Renal cortex interstitium (tissue), 15 donors: ENCODE measurements at places on chromosomes 5 and 9.

DNA sequence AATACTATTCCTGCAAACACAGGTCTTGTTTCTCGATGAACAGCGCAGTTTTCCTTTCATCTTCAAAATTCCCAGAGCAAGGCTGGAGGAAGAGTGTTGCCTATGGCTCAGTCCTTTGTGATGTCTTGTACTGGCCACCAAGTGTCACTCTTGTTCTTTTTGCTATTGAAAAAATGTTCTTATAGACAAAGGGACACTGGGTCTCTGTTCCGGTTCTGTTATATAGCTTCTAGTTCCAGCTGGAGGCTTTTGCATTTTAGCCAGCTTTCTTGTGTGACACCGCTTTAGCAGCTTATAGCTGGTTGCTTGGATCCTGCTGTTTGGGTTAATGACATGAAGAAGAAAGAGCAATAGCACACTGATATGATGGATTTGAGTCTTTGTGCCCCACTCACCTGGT, 343.7 kb upstream of the KCNN2 start:
- DNase-seq = peak; percentile 6

- peak; percentile 91 for DNase-seq
Observed at GRCh38 chr5:174045470-174046025, at the start of gene NSG2. NSG2 (plus strand) TSS chr5:174045706; CDS start chr5:174046756, 1,050 bp downstream.

- no peak for DNase-seq
Observed at GRCh38 chr9:39588500-39589137, 233.2 kb downstream of the SPATA31A1 start.

- no peak for DNase-seq
Observed at GRCh38 chr9:109107402-109108240, 12.1 kb downstream of the TMEM245 start.

- no peak for DNase-seq
Observed at GRCh38 chr5:167877114-167877722, 414.2 kb upstream of the WWC1 start.

- no peak for DNase-seq
Observed at GRCh38 chr5:174273325-174273724, 227.8 kb downstream of the NSG2 start.

DNA sequence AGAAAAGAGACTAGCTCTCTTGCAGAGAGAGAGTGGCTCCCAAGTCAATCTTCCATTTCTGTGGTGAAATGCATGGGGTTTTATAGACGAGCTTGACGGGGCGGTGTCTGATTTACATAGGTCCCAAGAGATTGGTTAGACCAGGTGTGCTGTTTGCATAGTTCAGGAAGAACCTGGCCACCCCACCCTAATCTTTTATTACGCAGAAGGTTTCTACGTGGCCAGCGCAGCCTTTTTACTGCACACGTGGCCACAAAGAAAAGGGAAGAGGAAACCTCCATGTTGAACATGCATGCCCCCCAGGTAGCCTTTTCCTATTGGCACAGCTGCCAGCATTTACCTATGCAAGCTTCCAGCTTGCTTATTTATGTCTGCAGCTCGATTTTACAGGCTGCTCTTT, 92.1 kb downstream of the CAVIN4 start:
- no peak for DNase-seq

- no peak for DNase-seq
Observed at GRCh38 chr5:73344835-73345234, 103.7 kb downstream of the FOXD1 start.

GRCh38 chr5:107887166-107887943, 216.6 kb upstream of the EFNA5 start:
- DNase-seq = no peak

DNA sequence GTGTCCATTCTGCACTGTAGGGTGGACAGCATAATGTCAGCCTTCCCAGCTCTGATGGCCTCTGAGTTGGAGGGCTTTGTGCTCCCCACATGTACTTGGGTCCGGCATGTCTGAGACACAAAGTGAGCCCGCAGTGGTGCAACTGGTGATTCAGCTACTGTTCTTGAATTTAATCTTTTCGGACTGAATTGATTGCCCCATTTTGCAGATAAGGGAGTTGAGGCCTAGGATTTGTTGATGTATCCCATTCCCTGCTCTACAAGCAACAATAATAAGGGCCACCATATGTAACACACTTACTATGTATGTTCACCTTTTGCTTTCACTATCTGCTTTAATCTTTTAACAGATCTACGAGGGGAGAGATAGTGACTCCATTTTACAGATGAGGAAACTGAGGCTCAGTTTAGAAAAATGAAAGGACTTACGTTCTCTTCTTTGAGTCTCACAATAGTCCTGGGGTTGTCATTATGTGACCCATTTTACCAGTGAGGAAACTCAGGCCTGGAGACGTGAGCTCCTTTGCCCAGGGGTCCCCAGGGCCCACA, 4.5 kb downstream of the GSN start:
- no peak for DNase-seq

GRCh38 chr5:72305194-72306142, 14.6 kb downstream of the MRPS27 start:
- no peak for DNase-seq

- DNase-seq = no peak
Observed at GRCh38 chr9:91789941-91790340, 160.1 kb downstream of the ROR2 start.

GRCh38 chr5:16497546-16497945, 31.9 kb upstream of the ZNF622 start:
- no peak for DNase-seq

- DNase-seq = no peak
Observed at GRCh38 chr5:134965271-134965825, 2.4 kb upstream of the CATSPER3 start.

DNA sequence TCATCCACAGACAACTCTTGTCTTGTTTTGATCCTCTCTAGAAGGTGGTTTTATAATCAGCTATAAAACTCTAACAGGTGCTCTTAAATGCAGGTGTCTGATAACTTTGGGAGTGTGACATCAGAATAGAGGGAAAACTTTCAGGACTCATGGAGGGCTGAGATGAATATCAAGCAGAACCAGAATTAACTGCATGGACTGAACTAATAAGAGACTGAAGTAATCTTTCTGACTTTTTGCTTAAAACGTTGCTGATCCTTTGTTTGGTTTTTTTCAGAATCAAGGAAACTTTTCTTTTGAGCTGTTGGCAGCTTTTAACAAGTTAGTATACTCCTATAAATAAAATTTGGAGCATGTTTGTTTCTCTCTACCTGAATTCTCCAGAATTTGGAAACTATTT, 2.3 kb upstream of the OR2V2 start:
- DNase-seq = no peak

- no peak for DNase-seq
Observed at GRCh38 chr9:88746029-88746742, 211.2 kb downstream of the NXNL2 start.

- no peak for DNase-seq
Observed at GRCh38 chr5:14783691-14784090, 87.9 kb downstream of the ANKH start.

DNA sequence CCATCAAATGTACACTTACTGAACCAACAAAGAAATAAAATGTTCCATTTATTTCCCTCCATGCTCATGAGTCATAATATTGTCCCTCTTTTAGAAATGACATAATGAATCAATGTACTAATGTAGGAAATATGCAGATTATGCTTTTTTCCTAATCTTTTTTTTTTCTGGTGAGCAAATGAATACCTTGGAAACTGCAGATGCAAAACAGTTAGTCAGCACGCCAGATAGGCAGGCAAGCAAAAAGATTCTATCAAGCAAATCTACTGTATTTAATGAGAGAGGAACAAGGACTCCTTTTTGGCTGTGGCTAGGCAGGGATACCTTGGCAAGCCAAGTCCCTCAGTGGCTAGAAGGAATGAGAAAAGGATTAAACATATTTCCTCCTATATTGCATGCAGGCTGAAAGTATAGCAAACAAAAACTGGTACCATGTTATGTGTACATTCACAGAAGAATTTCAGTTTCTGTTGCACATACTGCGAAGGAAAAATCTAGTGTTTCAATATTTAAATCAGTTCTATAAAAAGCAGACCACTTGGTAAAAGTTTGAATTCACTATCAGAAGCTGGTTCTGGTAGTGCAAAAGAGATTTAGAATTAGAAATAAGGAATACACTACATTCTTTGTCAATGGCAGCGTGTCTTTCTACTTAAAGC, 605.4 kb downstream of the TLE1 start:
- DNase-seq = no peak

- no peak for DNase-seq
Observed at GRCh38 chr5:3034449-3034848, 283.0 kb upstream of the IRX2 start.

DNA sequence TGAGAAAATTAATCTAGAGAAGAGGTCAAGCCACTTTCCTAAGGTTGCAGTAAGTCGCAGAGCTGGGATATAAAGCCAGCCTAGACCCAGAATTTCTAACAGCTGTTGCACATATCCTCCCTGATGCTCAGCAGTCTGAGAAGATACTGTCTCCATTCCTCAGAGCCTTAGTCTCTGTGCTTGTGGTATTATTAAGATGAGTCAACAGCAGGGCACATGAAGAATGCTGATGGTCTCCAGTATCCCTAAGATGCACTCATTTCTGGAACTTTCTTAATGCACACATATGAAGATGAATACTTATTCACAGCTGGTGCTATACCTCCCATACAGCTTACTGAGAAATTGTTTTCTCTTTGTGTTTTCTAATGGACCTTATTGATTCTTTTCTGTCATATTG, 32.5 kb downstream of the SGCD start:
- no peak for DNase-seq

DNA sequence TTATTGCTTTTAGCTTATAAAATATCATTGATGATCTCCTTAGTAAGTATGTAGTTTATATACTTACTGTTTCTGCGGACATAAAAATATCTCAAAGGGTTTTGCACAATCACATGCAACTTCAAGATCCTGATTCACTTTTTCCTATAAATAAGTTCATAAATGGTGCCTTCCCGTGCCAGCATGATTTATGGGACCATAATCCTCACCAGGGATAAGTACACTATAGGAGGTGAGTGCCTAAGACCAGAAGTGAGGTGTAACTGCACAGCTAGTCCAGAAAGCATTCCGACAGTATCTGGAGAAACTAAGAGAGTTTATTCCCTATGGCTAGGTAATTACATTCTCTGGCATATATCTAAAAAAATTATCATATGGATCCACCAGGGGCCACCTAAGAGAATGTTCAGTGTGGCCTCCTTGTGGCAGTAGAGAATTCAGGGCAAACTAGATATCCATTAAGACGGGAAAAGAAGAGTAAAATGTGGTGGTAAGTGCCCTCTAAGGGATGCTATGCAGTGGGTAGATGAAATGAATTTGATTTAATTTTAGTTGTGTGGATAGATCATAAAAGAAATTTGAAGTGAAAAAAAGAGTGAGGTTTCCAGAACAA, 402.5 kb upstream of the SLC24A2 start:
- no peak for DNase-seq

DNA sequence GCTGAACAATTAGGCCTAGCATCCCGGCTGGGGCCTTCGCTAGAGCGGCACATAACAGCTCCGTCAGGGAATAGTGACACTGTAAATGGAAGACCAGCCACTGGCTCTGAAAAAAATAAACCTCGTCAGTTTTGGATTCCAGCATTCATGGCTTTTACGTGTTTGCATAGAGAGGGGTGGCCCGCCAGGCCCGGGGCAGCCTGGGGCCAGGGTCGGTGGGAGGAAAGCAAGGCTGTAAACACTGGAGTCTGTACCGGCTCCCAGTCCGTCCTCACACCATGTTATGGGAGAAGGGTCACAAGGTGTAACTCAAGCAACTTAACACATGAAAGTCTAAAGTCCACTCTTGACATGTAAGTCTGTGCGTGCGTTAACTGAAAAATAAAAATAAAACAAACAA, 11.2 kb downstream of the CCNI2 start:
- no peak for DNase-seq

GRCh38 chr5:96340357-96340756, 92.7 kb downstream of the PCSK1 start:
- no peak for DNase-seq

GRCh38 chr9:37037503-37038301, 3.6 kb upstream of the PAX5 start:
- no peak for DNase-seq

DNA sequence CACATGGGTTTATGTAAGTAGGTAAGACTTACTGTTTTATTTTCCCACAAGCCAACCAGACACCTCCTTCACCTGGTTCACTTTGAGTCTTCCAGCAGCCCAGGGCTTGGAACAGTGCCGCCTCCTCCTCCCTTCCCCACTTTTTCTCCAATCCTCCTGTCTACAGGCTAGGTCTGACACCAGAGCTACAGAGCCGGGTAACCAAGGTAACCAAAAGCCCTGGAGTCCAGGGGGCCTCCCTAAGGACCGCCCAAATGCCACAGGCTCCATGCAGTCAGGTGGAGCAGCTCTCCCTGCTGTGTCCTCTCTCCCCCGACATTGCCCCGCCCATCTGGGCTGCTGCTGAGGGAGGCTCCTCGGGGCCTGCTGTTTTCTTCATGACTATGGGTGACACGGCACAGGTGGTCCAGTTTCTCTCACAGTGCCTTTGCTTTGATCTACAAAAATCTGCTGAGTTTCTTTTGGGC, 138.0 kb upstream of the EFNA5 start:
- DNase-seq = peak; percentile 74

DNA sequence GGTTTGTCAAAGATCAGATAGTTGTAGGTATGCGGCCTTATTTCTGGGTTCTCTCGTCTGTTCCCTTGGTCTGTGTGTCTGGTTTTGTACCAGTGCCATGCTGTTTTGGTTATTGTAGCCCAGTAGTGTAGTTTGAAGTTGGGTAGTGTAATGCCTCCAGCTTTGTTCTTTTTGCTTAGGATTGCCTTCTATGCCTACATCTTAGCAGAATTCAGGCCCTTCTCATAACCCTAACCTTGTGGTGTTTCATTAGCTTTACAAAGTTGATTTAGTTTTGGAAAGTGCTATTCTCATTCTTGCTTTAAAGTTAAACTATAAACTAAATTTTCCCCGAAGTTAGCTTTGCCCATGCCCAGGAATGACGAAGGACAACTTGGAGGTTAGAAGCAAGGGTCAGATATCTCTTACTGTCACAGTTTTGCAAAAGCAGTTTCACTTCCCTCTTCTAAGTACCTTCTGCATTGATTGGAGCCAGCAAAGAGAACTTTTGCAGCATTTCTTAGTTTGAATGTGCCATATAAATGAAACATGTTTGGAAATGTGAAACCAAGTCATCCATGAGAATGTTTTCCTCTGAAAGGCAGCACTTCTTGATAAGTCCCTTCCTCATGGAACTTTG, 274.3 kb upstream of the DMRT1 start:
- DNase-seq = no peak

DNA sequence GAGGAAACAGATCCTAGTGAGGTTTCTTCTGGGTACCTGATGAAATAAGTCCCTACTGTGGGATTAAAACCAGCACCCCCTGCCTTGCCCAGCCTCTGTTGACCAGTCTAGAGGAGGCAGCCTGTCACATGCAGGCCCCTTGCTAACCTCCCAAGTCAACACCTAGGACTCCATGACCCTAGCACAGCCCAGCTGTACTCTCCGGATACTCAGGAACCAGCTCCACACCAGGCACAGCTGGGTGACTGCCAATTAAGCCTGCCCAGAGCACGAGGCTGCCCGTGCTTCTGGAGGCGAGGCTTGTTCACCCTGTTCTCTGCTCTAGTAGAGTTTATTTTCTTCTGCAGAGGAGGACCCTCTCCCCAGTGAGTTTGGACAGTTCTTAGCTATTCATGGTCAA, 92.5 kb downstream of the SNX24 start:
- DNase-seq = no peak
